ENCODE measurements at places on chromosomes 5 and 9. TPM values are rescaled to one million over a fixed set of nuclear protein-coding genes. Genes with fewer than 3 reads are reported as not detected.

- no peak for DNase-seq
Observed at GRCh38 chr9:126399789-126400188, 73.2 kb downstream of the MVB12B start.

DNA sequence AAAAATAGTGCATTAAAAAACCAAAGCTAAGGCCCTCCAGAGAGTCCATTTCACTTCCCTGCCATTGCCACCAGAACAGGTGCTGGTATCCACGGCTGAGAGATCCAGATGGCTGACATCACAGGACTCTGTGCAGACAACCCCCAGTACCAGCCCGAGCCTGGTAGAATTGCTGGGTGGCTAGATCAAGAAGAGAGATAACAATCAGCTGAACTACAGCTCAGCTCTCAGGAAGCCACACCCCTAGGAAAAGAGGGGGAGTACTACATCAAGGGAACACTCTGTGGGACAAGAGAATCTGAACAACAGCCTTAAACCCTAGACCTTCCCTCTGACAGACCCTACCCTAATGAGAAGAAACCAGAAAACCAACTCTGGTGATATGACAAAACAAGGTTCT, 73.8 kb upstream of the SLIT3 start:
- DNase-seq = no peak

- DNase-seq = no peak
Observed at GRCh38 chr5:4479426-4479825, 660.7 kb upstream of the ADAMTS16 start.

- DNase-seq = no peak
Observed at GRCh38 chr5:88665750-88666215, 217.2 kb downstream of the MEF2C start.

- no peak for DNase-seq
Observed at GRCh38 chr5:400282-401145, 42.5 kb upstream of the EXOC3 start.

DNA sequence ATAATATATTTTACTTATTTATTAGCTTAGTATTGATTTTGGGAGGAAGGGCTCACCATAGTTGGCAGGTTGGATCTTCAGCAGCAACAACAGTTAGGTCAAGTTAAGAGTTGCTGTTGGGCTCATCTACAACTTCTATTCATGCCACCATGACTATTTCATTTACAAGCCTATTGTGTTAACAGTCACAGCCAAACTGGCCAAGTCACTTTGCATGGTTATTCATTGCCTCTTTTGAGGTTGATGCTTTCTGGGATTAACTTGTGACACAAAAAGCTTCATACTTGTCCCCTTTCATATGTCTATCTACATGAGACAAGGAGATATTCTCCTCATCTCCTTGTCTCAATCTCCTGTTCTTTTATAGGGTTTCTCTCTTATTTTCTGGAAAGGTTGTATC, 98.3 kb downstream of the WDR70 start:
- DNase-seq = no peak

DNA sequence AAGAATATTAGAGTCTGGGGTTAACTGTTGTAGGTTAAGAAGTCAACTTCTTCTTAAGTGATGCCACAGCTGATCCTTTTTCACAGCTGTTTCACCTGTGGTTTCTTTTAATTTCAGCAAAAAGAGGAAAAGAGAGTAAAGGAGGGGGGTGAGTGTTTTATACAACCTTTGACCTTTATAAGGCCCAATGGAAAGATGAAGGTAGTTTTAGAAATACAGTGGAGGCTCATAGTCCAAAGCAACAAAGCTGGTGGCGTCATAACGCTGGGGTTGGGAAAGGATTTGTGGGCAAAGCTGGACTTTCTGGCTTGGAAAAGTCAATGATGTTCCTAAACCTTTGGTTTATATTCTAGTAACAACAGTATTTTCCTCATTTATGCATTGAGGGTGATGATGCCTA, 49.5 kb downstream of the RCL1 start:
- DNase-seq = no peak

GRCh38 chr5:53537711-53538110, 22.7 kb upstream of the NDUFS4 start:
- DNase-seq = no peak

- DNase-seq = no peak
Observed at GRCh38 chr9:114454652-114455051, 50.6 kb downstream of the WHRN start.

DNA sequence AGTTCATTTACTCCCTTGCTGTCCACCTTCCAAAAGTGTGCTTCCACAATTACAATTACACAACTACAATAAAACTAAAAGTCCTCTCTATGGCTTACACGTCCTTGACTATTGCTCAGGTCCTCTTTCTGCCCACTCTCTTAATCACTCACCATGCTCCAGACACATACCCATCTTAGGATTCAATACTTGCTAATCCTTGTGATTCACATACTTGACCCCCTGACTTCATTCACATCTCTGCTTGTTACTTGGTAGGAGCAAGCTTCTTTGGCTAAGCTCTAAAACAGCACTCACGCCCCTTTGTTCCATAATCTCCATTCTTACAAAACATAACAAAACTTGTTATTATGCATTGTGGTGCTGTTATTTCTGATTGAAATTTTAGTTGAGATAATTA, 215.8 kb downstream of the EDIL3 start:
- DNase-seq = no peak

DNA sequence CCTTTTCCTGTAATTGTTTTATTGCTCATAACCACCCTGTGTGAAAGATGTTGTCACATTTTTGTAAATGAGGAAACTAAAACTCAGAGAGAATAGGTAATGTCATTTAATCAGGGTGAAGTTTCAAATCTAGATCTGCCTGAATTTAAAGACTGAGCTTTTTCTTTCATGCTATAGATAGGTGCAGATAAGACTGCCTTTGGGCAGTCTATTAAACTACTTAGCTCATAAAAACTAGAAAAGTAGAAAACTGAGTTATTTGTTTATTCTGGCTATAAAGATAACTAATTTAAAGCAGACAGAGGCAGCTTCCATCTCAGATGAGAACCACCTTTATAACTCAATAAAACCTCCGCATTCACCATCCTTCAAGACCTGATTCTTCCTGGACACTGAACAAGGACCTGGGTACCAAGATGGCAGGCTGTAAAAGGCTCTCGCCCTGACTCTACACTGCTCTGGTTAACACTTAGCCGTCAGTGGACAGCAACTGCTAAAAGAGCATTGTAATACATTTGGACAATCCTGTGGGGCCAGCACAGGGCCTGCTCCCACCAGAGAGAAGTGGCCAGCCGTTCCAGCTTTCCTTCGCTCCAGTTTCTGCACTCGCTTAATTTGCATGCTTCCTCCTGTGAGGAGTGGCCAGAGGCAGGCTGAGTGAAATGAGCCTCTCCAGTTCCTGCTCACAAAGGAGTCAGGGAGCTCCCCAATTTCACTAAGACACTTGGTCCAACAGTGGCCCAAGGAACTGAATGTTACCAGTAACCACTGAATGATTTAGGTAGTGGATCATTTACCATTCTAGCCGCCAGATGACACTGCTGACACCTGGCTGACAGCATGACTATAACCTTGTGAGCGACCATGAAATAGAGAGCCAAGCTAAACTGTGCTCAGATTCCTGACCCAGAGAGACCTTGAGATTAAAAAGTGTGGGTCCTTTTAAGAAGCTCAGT, 566.4 kb downstream of the EFNA5 start:
- DNase-seq = no peak

DNA sequence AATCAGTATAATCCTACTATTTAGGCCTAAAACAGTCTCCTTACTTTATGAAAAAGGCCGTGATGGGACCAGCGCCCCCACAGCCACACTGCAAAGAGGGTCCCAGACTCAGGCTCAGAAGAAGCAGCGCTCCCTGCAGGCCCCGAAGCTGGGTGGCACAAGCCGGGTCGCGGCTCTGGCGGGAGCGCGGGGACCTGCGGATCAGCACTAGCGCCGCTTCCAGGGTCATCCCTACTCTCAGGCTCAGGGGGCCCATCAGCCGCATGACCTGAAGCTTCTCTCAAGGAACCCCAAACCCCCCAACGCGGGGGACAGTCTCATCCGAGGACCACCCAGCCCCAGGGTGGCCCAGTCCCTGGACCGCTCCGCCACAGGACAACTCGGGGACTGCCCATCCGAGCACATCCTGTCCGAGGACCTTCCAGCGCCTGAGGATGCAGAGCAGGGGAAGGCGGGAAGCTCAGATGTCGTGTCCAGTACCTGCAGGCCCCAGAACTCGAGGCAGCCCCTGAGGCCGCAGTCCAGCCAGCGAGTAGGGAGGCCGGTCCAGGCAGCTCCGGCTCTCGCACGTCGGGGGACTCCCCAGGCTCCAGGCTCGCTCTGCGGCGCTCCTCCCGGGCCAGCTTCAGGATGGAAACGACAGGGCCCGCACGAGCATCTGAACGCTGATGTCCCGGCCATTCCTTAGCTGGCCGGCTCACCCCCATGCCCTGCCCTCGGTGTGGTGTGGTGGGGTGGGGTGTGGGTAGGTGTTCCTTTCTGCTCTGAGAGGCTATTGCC, 32.4 kb upstream of the CDK20 start:
- DNase-seq = no peak

- no peak for DNase-seq
Observed at GRCh38 chr5:137252512-137252911, 246.6 kb downstream of the SPOCK1 start.

DNA sequence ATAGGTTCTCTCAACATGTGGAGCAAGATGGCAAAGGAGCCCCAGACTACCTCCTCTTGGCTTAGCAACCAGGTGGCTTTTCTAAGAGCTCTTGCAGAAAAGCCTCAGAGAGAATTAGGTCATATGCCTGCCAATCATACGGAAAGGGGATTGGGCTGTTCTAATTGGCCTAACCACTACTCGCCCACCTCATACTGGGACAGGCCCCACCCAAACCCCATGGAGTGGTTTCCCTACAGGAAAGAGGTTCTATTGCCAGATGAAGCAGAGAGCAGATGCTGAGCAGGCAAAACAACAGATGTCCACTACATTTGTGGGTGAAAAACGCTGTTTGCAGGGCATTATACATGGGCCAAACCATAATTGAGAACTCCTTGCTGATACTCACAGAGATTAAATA, 29.0 kb downstream of the ABLIM3 start:
- DNase-seq = no peak

The FOXD4L4 gene
- total RNA-seq = not detected

The MAMDC4 gene
- total RNA-seq = 1.8 TPM

The FBP2 gene
- not detected for total RNA-seq

The ELAVL2 gene
- total RNA-seq = not detected

The CLTB gene
- total RNA-seq = 192 TPM

The ZFP37 gene
- 2.7 TPM for total RNA-seq

The CCNJL gene
- total RNA-seq = 0.54 TPM

The FOXD4L5 gene
- total RNA-seq = not detected

All from thoracic aorta (tissue), 2 donors.